AG10803 (cell line): ENCODE measurements at places on chromosomes 13 and 19.

DNA sequence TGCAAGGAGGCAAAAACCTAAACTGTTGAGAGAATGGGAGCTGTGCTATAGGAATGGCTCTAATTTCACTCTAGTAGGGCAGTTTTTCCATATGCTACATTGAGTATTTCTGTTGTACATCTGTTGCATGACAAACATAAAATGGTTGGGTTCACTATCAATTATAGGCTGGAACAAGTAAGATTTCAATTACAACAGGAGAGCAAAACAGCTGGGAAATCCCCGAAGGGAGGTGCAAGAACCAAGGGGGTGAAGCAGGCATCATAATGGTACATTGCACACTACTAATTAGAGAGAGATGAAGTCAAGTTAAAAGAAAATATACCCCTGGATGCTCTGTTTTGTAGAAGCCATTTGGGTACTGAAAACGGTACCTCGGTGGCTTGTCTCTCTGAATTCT lies 389.5 kb downstream of the PCDH9 start:
- no peak for DNase-seq

DNA sequence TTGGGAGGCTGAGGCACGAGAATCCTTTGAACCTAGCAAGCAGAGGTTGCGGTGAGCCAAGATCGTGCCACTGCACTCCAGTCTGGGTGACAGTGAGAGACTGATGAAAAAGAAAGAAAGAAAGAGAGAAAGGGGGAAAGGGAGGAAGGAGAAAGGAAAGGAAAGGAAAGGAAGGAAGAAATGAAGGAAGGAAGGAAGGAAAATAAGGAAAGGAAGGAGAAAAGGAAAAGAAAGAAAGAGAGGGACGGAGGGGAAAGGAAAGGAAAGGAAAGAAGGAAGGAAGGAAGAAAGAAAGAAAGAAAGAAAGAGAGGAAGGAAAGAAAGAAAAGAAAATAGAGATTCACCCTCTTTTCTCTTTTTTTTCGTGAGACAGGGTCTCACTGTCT lies 8.7 kb downstream of the PDE4A start:
- no peak for DNase-seq

- no peak for DNase-seq
These were observed 106.7 kb downstream of the KDM4B start for GRCh38 chr19:5075597-5075996.

GRCh38 chr19:55640043-55640576 lies 692 bp upstream of the ZNF580 start:
- DNase-seq = peak; percentile 68

GRCh38 chr19:43224855-43225253 lies 19.4 kb upstream of the PSG4 start:
- no peak for DNase-seq

- no peak for DNase-seq
These were observed 60.1 kb downstream of the UFM1 start for GRCh38 chr13:38409771-38410170.

- no peak for DNase-seq
These were observed 166.3 kb downstream of the STK24 start for GRCh38 chr13:98410612-98411011.

DNA sequence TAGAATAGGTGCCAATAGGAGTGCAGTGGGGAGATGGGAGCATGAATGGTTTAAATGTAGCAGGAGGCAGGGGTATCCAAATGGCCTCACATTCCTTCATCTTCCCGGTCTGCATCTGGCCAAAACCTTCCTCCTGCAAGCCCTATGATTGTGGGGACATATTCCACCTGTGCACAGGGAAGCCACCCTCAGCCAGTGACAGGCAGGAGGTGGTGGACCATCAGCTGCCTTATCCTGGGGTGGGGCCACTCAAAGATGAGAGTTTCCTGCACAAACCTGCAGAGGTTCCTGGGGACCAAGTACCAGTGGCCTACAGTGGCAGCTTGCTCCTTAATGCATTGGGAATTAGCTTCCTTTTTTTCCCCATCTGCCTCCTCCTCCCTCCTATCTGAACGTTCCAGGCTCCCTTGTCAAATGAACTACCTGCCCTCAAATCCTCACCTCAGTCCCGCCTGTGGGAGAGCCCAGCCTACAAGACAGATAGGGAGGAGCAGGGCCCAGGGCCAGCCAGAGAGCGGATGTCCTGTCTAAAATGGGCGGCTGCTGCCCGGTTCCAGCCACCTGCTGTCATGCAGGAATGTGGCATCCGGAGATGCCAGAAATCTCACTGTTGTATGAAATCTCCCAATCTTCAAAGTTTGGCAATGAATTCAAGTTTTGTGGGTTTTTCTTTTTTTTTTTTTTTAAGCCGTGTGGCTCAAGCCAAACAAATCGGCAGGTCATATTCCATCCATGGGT lies 85.0 kb downstream of the TSHZ3 start:
- no peak for DNase-seq

DNA sequence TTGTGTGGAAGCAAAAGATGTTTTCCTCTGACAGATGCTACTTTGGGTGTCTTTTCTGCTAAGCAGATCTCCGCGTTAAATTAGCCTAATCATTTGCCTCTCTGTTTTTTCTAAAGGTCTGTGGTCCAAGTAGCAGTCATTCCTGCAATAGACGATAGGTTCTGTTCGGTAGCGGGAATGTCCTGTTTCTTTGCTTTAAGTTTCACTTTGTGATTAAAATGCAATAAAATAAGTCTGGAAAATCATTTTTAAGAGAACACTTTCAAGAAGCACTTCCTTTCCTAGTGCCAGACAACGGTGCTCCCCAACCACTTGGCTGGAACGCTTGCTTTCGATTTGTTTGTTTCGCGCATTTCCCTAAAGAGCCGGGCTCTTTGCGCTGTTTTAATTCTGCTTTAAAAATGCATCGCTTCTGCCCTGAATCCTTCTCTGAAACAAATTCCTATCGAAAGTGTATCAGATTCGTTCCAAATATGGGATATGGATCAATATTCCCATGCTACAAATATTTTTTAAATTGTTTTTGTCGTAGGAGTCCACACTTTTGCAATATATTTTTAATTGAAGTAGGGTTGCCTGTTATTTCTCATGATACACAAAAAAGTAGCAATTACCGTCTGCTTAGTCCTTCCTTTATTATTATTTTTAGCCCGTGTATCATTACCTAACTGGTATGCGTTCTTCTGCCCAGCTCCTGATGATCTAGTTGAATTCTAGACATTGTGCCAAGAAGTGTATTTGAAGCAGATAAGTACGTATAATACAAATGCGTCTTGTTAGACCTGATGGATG lies 14.2 kb downstream of the ZIC2 start:
- no peak for DNase-seq

DNA sequence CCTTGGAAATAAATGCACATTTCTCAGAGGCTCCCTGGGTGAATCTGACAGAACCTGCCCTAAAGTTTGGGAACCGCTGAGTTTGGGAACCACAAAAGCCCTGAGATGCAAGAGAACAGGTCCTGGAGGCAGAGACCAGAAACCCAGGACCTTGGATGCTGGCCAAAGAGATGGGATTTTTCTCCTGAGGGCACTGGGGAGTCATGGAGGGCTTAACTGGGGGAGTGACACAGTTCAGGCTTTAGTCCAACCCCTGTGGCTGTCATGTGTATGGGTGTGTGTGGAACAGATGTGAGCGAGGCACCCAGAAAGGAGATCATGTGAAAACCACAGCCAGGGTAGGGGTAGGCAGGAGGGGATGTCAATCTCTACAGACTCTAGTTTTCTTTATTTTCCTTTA lies 3.9 kb upstream of the NCCRP1 start:
- DNase-seq = no peak
